Large intestine (tissue), 12 donors: ENCODE measurements at places on chromosomes 3 and 15.

DNA sequence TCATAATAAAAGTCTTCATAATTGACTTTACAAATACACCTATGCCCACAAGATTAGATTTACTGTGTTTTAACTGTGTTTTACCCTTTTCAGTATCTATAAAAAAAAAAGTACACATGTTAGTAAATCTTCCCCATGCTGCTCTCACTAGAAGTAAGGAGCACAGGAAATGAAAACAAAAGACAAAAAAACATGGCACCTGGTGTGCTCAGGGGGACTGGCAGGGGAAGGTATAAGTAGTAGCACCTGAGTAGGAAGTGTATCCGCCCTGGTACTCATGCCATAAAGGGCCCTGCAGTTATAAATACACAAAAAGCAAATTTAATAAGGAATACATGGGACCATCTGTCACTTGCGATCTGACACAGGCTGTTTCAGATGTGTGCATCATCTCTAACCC lies 8.9 kb upstream of the ALDH1A2 start:
- no peak for DNase-seq

GRCh38 chr15:78977091-78977571 lies 32.3 kb upstream of the CTSH start:
- DNase-seq, result peak; percentile 41

- no peak for DNase-seq
Measured at GRCh38 chr15:49418811-49419210, 4.2 kb upstream of the FGF7 start.

- no peak for DNase-seq
Measured at GRCh38 chr3:52023860-52024764, 28.4 kb upstream of the RPL29 start.

DNA sequence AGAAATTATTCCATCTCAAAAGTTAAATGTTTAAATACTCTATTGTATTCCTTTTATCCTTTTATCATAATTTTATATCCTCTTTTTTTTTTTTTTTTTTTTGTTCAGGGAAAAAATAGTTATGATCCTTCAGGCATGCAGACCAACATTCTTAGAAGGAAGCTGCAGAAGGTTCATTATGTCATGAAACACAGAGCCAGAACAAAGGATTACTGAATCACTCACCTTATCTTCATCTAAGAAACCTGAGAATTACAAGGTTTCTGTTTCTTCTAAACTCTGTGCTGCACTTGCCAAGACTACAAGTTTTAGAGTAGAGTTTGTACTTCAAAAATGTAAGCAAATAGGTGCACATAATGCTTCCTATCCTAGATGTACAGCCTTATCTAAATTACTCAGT lies 3.3 kb downstream of the PLCH1 start:
- peak; percentile 30 for DNase-seq

GRCh38 chr3:173702561-173702960 lies 305.0 kb downstream of the NLGN1 start:
- DNase-seq, result no peak

GRCh38 chr15:62883938-62884479 lies 158.5 kb upstream of the TPM1 start:
- no peak for DNase-seq

DNA sequence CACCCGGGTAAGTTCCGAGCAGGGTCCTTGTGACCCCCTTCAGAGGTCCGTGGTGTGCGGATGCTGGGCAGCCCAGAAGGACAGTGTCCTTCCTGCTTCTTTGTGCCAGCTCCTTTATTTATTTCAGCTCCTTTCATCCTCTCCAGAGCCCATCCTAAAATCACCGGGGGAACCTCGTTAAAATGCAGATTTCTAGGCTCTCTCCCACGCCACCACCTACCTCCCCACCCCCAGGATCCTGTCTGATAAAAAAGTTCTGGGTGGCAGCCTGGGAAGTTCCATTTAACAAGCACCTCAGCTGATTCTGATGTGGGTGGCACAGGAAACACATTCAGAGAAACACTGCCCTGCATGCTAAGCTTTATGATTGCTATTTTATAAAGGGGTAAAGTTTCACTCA lies 12.5 kb upstream of the IGF1R start:
- no peak for DNase-seq

DNA sequence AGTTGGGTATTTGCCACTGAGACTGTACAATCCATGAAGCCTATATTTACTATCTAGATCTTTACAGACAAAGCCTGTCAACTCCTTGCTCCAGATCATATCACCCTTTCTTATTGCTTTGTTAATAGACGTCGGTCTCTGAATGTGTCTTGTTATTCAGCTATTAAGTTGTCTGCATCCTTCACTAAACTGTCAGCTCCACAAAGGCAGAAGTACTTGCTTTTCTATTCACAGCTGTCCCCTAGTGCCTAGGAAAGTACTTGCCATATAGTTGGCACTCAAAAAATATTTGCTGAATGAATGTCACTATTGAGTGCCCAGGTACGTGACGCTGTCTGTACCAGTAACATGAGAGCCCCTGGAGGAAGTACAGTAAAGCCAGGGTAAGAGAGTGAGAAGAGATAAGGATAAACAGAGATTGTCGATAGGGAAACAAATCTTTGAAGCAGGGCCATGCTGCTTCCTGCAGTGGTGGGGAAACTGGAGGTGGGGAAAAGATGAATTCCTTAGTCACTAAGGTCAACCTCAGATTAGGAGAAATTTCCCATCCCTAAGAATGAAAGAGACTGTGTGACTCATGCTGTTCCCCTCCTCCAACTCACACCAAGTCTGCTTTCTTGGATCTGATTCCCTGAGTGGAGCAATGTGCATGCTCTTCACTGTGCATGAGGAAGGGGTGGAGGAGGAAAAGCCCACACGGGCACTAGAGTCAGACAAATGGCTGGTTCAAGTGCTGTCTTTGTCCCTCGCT lies 36.3 kb downstream of the PRICKLE2 start:
- peak; percentile 64 for DNase-seq

- no peak for DNase-seq
Measured at GRCh38 chr3:65889707-65890099, 149.0 kb downstream of the MAGI1 start.

DNA sequence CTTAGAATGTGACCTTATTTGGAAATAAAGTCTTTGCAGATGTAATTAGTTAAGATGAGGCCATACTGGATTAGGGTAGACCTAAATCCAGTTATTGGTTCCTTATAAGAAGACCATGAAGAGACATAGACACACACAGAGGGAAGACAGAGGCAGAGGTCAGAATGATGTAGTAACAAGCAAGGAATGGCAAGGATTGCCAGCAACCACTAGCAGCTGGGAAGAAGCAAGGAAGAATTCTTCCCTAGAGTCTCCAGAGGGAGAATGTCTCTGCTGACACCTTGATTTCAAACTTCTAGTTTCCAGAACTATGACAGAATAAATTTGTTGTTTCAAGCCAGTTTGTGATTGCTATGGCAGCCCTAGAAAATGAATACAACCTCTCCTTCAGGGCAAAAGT lies 116.7 kb downstream of the WDR76 start:
- DNase-seq, result no peak

DNA sequence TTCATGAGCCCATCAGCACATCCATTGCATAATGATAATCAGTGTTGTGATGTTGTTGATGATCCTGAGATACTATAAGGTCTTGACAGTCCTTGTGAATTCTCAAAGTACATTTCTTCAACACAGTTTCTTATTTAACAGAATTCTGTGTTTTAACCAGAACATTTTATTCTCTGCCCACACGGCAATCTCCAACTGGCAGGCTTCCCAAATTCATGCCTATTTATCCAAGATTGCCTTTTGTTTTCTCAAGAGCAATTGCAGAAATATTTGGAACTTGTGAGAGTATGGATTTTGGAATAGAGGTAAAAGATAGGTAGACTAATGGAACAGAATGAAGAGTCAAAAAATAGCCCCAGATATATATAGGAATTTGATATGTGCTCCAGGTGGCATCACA lies 116.0 kb downstream of the UACA start:
- DNase-seq, result no peak

- DNase-seq, result peak; percentile 31
Measured at GRCh38 chr3:186361762-186362536, at the start of gene DGKG. DGKG (minus strand) TSS chr3:186362234; CDS start chr3:186320459, 41,775 bp downstream.

DNA sequence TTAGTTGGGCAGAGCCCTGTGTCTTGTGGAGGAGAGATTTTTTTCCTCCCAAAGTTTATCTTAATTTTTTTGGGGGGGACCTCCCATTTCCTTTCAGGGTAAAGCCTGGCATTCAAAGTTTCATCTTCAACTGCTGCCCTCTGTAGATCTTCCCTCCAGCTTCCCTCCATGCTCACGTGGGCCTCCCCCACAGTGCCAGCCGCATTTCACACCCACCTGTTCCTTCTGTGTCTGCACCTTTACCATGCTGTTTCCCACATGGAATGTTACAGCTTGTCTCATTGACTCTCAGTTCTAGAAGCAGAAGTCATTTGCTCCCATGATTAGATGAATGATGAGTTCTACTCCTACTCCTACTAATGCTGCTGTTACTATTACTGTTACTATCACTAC lies 6.5 kb downstream of the CELF6 start:
- DNase-seq, result no peak

DNA sequence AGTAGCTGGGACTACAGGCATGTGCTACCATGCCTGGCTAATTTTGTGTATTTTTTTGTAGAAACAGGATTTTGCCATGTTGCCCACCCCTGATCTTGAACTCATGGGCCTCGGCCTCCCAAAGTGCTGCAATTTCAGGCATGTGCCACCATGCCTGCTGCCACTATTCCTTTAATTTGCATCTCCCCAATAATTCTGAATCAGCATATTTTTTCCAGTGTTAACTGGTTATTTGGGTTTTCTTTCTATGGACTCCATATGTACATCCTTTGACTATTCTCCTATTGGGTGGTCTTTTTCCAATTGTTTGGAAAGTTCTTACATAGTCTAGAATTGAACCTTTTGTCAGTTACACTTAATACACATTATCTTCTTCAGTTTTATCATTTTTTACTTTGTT lies 28.1 kb downstream of the HLTF start:
- no peak for DNase-seq

DNA sequence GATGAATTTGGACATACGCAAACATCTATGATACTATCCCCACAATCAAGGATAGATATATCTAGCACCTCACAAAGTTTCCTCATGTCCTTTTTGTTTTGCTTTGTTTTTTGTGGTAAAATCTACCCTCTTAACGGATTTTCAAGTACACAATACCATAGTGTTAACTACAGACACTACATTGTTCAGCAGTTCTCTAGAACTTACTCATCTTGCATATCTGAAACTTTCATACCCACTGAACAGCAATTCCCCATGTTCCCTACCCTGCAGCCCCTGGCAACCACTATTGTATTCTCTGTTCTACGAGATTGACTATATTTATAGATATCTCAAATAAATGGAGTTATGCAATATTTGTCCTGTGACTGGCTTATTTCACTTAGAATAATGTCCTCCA lies 58.1 kb upstream of the TJP1 start:
- DNase-seq, result no peak

- no peak for DNase-seq
Measured at GRCh38 chr3:102682741-102683140, 247.9 kb downstream of the ZPLD1 start.

DNA sequence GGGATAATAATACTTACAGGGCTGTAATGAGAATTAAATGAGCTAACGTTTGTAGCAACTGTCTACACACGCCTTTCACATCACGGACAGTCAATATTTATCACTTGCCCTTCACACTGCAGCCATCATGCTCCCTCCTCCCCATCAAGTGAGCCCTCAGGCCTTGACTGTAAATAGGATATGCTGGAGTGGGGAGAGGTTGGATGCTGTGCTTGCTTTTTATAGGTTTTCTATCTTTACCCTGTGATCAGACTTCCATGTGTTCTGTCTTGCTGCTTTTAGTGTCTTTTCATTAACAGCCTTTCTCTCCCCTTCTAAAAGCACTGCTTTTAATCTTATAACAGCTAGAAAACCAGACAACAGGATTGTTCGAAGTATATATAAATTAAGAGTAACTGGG lies 12.8 kb upstream of the MAGEF1 start:
- DNase-seq, result no peak

DNA sequence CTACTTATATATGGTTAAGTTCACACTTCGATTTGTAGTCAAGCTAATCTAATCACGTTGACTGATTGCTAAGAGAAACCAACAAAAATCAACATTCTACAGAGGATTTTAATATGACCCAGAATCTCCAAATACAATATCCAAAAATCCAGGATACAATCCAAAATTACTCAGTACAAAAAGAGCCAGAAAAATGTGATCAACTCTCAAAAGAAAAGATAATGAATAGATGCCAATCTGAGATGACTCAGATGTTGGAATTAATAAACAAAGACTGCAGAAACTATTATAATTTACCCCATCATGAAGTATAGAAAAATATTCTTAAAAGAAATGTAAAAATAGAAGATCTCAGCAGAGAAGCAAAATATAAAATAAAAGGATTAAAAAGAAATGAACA lies 22.3 kb downstream of the HACL1 start:
- DNase-seq, result no peak

DNA sequence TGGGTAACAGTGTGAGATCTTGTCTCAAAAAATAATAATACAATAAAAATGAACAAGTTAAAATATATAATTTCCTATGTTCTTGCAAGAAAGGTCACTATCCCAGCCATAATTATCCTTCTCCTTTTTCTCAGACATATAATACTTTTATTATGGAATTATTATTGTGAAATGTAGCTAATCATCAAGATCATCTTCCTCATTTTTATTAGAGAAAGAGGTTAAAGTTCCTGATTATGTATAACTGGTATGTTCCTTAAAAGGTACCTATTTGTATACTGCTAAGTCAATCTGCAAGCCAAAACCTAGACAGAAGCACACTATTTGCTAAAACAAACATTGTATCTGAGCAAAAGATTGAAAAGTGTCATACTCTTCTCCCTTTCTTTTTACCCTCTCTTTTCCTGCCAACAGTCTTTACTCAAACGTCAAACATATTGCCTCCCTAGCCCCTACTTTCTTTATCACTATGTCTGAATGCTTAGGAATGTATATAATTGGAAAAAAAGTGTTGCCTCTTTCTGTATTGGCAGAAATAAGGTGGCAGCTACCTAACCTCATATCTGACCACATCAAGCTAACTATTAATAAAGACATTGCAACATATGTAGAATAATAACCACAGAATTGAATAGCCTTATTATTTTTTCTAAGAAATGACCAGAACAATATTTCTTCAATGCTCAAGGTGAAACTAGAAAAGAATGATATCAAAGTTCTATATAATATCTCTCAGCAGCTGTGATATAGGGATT lies 18.5 kb downstream of the SEC11A start:
- DNase-seq, result no peak

- DNase-seq, result peak; percentile 92
Measured at GRCh38 chr3:129119365-129120100, 2.1 kb downstream of the RAB43 start.

GRCh38 chr3:140323561-140323960 lies 354.3 kb upstream of the TRIM42 start:
- DNase-seq, result no peak
